ENCODE measurements at places on chromosomes 1 and 21.

- no peak for DNase-seq
Measured at GRCh38 chr1:169201084-169201619, 94.7 kb downstream of the ATP1B1 start.

DNA sequence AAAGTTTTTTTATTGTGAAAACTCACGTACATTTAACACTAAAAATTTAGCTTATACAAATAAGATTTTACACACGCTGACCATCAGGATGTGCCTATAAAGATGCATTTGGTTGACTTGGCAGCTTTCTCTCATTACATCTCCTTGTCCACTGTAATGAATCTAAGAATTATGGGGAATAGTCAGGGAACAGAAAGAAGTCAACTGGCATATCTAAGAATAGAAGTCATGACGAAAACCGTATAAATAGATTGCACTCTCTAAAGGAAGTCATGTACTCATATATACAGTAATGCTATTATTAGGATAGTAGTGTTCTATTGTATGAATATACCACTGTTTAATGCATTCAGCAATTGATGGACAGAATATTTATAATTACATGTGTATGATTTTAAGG is 575.8 kb upstream of the B3GALT2 start:
- no peak for DNase-seq

GRCh38 chr1:187517546-187517945 is 688.8 kb downstream of the PLA2G4A start:
- no peak for DNase-seq

- DNase-seq = no peak
Measured at GRCh38 chr1:67005068-67005467, 48.9 kb downstream of the SLC35D1 start.

- DNase-seq = no peak
Measured at GRCh38 chr21:33088384-33088783, 18.4 kb downstream of the OLIG1 start.

DNA sequence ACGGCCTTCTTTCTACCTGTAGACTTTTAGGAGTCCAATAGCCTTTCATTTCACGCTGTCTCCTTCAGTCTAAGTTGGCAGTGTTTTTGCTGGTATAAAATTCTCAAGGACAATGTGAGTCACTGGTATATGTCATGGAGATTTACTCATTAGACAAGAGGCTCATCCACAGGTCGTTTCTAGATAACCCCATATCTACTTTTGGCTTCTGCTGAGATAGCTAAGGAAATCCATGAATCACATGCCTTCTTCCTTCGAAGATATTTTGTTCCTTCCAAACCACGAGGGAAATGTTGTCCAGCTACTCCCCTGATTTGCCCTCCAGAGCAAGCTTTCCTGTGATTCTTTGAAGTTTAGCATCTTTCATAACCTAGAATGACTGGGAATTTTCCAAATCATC is 38.5 kb upstream of the KCNK1 start:
- no peak for DNase-seq

DNA sequence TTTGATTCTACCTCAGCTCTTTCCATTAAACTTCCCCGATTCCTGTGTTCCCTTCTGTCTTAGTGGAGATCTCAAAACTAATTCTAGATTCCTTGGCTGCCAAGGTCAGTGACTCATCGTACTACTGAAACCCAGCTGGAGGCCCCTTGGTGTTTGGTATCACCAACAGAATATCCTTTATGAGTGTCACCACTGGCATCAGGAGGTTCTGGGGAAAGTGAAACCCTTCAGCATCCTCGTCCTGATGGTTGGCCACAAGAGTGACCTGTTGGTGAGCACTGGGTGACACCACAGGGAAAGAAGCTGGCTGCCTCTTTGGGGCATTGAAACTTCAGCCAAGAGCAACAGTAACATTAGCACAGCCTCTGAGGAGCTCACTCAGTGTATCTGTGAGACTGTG is 9.6 kb downstream of the RAB42 start:
- DNase-seq = peak; percentile 33

DNA sequence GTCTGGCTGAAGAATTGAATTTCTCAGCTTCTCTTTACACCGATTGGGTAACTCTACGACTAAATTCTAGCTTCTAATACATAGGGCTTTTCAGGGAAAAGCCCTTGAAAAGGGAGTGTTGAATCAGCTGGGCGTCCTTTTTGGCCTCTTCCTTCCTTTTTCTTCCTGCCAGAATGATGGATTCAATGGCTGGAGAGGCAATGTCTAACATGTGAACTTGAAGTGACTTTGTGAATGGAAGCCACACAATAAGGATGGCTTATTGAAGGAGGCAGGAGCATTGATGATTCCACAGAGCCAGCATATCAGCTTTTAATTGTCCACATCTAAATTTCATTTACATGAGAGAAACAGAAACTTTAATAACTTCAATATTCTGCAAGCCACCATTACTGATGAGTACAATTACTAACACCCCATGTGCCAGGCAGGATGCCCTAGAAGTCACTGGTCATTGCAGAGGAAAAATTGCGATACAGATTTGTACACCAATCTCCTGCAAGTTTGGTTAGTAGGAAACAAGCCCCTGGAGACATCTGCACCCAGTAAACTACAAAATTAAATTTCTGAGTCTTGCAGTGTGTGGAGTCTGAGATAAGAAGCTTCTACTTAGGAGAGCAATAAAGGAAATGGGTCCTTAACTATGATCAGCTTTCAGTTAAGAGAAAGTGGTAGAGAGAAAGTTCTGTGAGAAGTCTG is 56.1 kb downstream of the STYXL2 start:
- no peak for DNase-seq

- DNase-seq = no peak
Measured at GRCh38 chr1:204814166-204814884, 56.3 kb upstream of the NFASC start.

DNA sequence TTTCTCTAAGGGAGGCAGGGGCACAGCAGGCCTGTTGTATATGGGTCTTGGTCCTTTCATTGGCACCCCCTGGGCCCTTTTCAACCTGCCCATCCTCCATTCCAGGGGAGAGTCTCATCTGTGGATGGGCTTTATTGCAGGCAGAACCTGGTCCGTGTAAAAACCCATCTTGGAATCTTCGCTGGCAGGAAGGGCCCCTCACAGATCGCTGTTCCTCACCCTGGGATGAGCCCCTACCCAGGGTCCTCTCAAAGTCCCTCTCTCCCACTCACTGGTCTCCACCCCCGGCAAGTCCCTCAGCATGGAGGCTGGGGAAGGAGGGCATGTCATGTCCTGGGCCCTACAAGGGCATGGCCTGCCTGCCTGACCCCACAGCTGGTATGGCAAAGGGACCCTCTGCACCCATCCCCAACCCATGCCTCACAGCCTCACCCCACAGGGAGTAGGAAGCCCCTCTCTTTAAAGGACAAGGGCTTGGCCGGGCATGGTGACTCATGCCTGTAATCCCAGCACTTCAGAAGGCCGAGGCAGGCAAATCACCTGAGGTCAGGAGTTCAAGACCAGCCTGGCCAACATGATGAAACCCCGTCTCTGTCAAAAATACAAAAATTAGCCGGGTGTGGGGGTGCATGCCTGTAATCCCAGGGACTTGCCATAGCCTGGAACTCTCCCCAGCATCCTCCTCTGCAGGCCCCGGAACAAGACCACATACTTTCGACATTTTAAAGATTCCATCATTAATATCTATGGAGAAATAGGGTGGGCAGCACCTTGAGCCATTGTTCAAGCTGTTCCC is 13.2 kb upstream of the CDA start:
- DNase-seq = no peak

DNA sequence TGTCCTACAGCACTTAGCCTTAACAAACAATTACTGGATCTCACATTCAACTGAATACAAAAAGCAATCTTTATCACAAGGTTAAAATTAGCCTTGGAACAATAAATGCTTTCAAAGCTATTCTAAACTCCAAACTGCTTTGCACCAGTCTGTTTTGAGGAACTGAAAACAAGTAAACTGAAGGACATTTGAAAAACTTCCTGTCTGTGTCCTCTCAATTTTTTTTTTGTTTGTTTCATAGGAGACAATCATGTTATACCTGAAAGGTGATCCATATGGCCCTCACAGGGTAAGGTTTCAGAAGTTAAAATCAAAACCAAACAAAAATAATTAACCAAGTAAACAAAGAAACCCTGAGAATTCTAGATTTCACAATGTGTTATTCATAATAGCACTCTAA is 459.1 kb downstream of the DPYD start:
- DNase-seq = no peak

DNA sequence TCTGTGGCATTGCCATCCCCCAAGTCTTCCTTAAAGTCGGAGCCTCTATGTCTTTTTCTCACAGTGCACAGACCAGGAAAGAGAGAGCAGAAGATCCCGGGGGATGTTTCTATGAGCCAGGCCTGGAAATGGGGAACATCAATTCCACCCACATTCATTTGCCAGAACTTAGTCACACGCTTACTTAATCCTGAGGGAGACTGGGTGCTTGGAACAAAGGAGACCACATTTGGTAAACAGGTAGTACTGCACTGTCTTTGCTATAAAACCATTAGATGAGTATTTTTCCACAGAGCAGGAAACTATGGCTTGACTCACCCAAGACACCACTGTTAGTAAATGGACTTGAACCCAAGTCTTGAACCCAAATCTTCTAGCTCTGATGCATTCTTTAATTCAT is 60.7 kb upstream of the CTTNBP2NL start:
- no peak for DNase-seq

DNA sequence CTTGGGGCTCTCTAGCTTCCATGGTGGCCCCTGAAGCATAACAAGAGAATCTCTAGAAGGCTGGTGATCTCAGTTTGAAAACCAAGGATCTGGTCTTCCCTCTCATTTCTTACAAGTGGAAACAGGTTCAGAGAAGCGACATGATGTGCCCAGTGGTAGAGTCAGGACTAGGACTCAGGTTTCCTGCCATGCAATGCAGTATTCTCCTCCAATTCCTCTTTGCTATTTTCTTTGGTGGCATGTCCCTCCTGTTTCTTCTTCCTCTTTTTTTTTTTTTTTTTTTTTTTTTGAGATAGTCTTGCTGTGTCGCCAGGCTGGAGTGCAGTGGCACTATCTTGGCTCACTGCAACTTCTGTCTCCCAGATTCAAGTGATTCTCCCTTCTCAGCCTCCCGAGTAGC is 195.6 kb upstream of the C1orf105 start:
- DNase-seq = no peak

- no peak for DNase-seq
Measured at GRCh38 chr1:85258536-85259117, 835 bp downstream of the C1orf52 start.

DNA sequence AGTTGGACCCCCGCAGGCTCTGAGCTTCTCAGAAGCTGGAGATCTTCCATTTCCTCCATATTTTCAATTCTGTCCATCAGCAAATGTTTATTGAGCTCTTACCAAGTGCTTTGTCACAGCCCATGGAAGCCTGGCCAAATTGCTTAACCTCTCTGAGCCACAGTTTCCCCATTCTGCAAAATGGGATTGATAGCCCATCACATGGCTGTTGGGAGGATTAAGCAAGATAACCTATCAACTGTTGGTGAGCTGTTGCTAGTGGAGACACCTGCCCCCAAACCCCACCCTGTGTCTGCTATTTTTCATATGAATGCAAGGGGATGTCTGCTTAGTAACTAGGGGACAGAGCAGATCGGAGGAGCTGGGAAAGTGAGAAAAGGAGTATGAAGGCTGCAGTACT is 38.3 kb downstream of the CD34 start:
- no peak for DNase-seq

- no peak for DNase-seq
Measured at GRCh38 chr1:21298981-21299391, 8.7 kb upstream of the ECE1 start.

- DNase-seq = no peak
Measured at GRCh38 chr1:232635778-232636356, 5.9 kb upstream of the SIPA1L2 start.

DNA sequence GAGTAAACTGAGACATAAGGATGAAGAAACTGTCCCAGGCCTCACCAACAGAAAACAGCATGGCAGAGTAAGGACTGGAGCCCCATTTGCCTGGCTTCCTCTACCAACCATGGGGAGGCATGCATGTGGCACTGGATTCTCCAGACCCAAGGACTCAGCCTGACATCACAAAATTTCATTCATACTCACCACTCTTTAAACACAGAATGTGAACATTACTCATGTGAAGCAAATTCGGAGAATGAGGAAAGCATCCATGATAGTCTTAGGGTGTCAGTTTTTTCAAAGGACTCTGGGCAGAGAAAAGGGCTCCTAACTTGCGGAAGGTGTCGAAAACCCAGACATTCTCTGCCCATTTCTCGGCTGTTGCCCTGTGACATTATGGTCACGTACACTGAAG is 83.9 kb downstream of the PCNX2 start:
- no peak for DNase-seq

DNA sequence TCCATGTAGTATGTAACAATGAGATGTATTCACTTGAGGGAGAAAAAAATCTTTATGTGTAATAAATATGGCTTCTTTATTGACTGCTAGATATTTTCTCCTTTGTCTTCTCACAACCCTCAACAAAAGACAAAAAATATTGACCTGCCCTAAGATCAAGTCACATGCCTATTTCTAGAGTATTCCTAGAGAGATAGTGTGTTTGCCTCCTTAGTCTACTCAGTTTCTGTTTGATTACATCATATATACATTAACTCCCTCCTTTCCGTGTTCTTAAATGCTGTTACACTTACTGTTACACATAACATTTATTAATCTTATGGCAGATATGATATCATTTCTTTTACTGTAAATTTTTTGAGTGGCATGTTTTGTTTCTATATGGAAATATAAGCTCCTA is 281.6 kb upstream of the RGS18 start:
- no peak for DNase-seq

- DNase-seq = peak; percentile 17
Measured at GRCh38 chr1:44655609-44656008, 18.7 kb downstream of the TMEM53 start.

DNA sequence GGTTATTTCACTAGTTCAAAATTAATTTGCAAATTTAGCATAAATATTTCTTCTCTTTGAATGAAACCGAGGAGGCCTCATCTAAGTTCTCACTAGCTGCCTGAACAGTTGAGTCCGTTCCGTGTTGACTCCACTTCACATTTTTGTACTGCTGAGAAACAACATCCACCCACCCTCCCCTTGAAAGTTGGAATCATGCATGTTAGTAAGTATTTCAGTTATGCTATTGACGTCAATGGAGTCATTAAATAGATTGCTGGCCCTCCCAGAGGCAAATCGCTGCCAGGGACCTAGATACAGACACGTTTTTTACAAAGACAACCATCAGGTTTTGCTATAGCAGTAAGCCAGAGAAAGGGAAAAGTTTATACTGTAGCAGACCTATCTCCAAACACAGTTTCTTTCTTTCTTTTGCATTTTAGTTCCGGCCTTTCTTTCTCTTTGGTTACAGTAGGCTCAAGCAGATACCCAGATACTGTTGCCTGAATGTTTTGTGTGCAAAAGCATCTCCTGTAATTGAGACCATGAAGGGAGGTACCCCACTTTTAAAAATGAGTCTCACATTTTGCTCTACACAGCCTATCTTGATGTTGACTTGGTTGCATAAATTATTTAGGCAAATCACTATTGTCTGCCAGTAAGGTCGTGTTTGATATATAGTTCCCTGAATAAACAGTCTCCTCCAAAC is 262.6 kb upstream of the SGIP1 start:
- DNase-seq = peak; percentile 46

GRCh38 chr1:239321877-239322276 is 64.5 kb upstream of the CHRM3 start:
- DNase-seq = no peak

GRCh38 chr1:156476501-156477298 is 23.9 kb downstream of the MEF2D start:
- DNase-seq = peak; percentile 33

Data from activated naive CD8-positive, alpha-beta T cell treated with anti-CD3 and anti-CD28 coated beads for 36 hours (primary cell).